NK-92 treated with Interleukin-12 subunit alpha and Interleukin-12 subunit beta, amount 100 ng/mL, for 24 hours (cell line): ENCODE measurements at places on chromosomes 12 and 14.

GRCh38 chr14:91246051-91246852 lies 1.7 kb upstream of the GPR68 start:
- no peak for DNase-seq

GRCh38 chr14:102973706-102974285 lies 51.3 kb downstream of the AMN start:
- no peak for DNase-seq

DNA sequence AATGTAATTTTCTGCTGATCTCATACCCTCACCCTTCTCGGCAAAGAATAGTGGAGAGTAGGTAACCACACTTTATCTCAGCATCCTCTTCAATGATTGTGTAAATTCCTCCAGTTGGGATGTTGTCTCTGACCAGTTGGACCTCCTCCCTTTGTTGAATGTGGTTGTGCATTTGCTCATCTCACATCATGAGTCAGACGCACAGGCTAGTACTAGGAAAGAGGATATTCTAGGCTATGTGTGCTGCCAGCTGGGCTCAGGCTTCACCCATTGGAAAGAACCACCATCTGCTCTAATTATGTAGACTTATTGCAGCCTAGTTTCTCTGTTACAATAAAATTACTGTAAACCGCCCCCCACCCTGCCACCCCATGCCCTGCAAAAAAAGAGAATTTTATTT lies 90.3 kb downstream of the LMO3 start:
- DNase-seq = no peak

GRCh38 chr14:102272392-102272791 lies 32.6 kb downstream of the MOK start:
- no peak for DNase-seq

DNA sequence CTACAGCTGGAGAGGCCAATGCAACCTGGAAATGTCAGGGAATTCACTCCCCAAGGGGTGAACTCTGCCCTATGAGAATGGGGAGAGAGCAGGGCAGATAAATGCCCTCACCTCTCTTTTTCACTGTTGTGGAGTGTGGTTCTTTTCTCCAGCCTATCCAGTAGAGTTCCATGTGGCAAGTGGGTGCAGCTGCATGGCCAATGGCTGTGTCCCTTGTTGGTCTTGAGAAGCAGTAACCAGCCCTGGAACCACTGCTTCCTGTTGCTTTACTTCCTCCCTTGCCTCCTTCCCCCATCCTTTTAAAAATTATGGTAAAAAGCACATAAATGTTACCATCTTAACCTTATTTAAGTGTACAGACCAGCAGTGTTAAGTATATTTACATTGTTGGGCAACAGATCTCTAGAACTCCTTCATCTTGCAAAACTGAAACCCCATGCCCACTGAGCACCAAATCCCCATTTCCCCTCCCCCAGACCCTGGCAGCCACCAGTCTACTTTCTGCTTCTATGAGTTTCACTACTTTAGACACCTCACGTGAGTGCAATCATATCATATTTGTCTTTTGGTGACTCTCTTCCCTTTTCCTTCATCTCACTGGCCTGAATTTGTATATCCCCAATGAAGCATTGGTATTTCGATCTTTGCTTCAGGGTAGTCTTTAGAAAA lies 77.0 kb upstream of the GRIP1 start:
- no peak for DNase-seq

DNA sequence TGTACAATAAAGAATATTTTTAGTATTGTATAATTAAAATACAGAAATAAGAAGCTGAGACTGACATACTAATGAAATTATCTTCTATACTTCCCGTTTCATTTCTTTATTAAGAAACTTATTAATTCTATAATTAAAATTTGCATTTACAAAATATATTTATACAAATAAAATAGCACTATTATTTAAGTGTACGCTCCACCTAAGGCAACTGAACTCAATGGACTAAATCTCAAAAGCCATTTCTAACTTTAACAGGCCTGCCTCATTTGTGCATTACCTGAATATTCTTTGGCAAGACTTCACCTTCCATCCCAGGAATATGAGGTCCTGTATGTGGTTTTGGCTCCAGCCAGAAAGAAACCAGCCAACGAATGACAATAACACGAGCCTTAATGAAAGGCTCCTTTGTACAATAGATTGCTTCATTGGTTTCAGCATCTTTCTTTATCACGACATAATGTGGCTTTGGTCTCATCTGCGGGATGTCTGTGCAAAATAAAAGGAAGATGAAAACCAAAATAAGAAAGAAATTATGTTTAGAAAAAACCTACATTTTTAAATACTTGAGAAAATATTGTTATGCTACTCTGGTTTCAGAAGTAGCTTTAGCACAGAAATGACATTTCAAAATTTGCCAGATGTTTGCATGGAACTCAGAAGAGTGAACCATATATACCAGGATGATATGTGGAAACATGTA lies 58.7 kb downstream of the RALGAPA1 start:
- no peak for DNase-seq

DNA sequence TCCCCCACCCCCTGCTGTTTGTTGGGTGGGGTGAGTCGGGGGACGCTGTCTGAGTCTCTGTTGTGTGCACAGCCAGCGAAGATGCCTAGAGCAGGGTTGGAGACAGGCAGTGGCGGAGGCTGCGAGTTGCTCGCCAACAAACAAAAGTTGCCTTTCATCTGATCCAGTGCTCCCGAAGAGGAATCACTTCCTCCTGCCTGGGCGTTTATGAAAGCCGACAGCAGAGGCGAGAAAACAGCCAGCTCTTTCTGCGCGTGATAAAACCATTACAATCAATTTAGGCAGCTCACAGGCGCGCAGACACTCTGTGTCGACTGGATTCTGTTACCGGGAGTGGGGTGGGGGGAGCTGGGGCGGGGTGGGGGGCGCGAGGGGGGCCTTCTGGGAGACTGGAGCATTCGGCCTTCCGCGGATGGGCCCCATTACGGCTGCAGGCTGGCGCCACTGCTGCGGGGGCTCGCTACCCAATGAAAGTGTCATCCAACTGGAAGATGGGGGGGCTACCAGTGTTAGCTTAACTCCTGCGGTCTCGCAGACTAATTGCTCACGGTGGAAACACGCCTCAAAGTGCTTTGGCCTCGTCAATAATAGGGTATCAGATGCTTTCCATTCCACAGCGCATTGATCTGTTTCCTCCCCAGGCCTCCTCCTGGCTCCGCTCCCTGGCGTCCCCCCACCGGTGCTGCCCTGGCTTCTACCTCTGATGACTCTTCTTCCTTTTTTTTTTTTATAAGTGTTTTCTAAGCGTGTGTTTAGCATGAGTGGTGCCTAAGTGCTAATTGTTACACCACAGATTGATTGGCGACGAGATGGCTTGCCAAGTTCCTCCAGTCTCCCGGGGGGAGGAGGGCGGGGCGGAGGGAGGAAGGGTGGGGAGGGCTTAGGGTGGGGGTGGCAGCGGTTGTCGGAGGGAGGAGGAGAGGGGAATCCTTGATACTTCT lies 678.4 kb downstream of the MED13L start:
- no peak for DNase-seq

DNA sequence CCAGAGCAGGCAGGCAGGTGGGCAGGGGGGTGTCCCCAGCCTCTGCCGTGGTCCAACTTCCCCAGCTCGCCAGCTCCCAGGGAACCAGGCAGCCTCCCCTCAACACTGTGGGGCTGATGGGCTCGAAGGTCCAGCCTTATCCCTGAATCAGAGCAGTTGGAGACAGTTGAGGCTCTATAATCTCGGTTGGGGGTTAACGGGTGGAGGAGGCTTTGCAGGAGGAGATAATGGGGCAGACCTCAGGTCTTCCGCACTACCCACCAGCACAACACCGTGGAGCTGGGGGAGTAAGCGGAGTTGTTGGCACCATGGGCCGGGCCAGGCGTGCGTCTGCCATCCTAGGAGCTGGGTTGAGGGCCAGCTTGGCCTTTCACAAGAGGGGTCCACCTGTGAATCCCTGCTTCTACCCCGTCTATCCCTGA lies 13.9 kb upstream of the HDAC7 start:
- DNase-seq = no peak

GRCh38 chr14:87529081-87529480 lies 463.9 kb downstream of the GALC start:
- DNase-seq = no peak

GRCh38 chr12:78898416-78898815 lies 33.8 kb downstream of the SYT1 start:
- DNase-seq = no peak

DNA sequence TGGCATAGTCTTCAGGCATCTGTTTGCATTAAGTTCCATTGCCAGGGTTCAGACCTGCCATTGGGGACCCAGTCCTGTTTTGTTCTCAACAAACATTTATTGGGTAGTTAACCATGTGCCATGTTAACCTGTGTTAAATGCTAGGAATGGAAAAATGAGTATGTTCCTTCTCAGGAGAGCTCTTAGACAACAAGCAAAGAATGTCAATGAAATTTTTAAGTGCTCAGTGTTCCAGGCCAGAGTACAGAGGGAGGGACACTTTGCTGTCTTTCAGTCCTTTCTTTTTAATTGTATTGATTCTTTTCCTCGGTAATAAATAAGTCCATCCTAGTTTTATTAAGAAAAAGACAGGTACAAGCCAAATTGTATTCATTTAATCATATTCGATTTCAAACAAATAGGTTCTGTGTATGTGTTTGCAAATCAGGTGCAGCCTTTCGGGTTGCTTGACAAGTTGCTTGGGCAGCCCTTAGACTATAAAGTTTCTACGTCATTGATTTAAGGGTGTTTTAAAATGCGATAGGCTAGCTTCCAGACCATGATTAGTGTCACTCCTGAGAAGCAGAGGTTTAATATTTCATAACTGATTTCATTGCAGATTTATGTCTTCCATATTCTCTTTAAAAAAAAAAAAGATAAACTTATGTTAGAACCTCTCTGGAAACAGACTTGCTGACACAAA lies 123.1 kb downstream of the DERA start:
- no peak for DNase-seq

GRCh38 chr12:5556033-5556614 lies 124.2 kb downstream of the NTF3 start:
- no peak for DNase-seq

DNA sequence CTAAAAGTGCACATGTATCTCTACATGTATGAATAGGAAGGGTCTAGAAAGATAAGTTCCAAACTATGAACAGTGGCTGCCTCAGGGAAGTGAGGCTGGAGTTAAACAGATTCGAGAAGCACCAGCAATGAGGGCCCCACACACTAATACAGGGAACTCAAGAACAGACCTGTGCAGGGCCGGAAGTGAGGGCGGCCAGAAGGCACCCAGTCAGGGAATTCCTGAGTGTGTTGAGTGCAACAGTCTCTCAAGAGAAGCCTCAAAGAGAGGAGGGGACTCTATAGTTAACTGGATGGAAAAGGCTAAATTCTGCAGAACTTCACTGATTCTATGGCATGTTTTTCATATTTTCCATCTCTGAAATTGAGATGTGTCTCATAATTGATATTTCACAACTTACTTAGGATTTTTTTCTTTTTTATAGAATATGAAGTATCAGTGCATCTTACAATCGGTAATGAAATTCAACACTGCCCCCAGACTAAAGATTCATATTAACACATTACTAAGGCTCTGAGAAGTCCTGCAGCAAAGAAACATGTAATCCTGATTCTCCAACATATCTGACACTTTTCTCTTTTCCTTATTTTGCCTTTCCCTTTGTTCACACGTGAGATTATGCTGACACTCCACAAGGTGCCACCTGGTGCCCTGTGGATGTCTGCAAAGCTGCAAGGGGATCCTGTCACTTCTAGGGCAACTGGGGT lies 61.3 kb downstream of the CHGA start:
- no peak for DNase-seq

- no peak for DNase-seq
Observed at GRCh38 chr14:93135399-93135798, 19.7 kb upstream of the ITPK1 start.
